Ascending aorta (tissue), 2 donors: ENCODE measurements at places on chromosomes 2 and 18.

- DNase-seq: no peak
Measured at GRCh38 chr2:42828487-42829425, 36.4 kb upstream of the HAAO start.

DNA sequence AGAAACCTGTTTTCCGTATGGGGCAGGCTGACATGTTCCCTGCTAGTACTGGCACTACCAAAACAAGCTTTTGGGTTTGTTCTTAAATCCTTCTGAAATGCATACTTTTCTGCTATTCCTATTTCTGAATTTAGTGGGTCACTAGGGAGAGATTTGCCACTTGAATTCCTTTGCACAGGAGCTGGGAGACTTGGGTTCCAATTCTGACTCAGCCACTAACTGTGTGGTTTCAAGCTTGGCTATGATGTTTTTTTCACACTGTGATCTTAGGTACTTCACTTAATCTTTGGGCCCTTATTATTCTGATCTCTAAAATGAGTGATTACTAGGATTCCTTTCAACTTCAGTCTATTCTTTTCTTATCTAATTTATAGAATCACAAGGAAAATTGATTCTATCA is 105.5 kb downstream of the BCL11A start:
- no peak for DNase-seq

DNA sequence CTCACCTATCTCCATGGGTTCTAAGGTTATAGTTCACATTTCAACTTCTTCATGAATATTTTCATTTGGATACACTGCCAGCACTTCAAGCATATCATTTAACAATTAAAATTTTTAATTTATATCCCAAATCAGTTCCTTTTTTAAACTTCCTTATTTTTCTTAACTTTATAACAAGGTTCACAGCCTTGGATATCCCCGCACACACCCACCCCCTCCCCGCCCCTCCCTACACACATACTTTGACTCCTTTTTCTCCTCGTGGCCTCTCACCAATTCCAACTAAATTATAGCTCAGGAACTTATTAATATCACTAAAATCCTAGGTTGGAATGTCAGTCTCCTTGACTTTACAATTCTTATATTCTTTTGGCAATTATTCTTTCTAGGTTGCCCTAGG is 163.6 kb upstream of the SETBP1 start:
- DNase-seq: no peak

DNA sequence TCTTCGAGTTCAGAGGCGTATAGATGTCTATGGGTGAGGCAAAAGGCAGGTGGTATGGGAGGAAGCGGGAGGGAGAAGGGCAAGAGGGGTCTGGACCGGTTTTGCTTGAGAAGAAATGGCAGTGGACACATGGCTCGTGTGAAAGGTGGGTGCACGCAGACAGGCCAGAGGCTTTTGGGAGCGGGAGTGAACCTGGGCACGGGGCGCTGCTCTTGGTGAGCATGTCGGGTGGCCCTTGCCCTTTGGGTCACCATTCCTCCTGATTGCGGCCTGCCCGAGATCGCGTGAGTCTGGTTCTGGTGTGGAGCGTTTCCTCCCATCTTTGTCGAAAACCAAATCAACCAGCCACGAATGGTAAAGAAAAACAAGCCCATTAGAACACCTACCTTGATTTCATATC is 12.6 kb downstream of the LDLRAD4 start:
- no peak for DNase-seq

- no peak for DNase-seq
Measured at GRCh38 chr2:9710311-9710710, 79.5 kb upstream of the YWHAQ start.

DNA sequence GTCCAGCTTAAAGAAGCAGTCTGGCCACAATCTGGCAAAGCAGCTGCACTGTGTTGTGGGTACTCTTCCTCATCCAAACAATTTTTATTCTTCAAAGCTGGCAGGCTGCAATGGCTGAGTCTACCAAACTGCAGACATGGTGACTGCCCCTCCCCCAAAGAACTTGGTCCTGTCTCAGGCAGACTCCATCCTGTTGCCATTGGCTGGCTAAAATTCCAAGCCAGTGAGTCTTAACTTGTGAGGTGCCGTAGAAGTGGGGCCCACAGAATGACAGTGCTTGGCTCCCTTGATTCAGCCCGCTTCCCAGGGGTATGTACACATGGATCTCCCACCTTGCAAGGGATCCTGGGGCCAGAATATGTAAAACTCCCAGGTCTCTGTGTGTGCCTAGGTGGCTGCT is 14.5 kb upstream of the NXPH2 start:
- no peak for DNase-seq

DNA sequence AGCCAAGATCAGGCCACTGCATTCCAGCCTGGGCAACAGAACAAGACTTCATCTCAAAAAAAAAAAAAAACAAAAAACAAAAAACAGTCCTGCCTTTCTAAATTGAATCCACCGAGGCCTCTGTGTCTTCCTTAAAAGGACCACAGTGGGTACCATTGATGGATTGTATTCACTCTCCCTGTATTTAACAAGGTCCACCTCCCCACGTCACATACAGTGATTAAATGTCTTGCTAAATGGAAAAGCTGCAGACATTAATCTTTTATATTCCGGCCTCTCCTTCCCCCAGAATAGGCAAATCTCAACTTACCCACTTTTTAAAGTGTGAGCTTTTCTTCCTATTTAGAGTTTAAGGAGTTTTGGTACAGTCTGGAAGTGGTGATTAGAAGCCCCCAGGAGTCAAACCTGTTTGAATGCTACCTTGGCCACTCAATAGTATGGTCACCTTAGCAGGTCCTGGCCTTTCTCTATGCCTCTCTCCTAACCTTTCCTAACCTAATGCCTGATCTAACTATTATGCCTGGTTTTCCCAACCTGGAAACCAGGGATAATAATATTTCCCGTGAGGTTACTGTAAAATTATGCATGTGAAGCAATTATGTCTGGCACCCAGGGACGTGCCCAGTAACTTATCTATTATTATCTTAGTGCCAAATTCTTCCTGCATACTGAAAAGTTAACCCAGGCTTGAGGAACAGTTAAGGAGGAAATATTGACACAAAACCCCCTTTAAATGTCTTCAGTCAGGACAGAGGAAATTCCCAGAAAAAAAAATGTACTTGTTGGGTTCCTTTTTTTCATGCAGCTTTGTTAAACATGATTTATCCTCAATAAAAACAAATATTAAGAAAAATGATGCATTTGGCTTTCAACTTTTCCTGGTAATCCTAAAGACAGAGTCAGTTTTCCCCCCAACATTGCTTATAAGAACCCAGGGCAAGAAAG is 3.1 kb downstream of the NFE2L2 start:
- no peak for DNase-seq

- DNase-seq: no peak
Measured at GRCh38 chr2:168731616-168732015, 70.8 kb upstream of the NOSTRIN start.

GRCh38 chr2:109563980-109564550 is 49.7 kb downstream of the SEPTIN10 start:
- DNase-seq: no peak

DNA sequence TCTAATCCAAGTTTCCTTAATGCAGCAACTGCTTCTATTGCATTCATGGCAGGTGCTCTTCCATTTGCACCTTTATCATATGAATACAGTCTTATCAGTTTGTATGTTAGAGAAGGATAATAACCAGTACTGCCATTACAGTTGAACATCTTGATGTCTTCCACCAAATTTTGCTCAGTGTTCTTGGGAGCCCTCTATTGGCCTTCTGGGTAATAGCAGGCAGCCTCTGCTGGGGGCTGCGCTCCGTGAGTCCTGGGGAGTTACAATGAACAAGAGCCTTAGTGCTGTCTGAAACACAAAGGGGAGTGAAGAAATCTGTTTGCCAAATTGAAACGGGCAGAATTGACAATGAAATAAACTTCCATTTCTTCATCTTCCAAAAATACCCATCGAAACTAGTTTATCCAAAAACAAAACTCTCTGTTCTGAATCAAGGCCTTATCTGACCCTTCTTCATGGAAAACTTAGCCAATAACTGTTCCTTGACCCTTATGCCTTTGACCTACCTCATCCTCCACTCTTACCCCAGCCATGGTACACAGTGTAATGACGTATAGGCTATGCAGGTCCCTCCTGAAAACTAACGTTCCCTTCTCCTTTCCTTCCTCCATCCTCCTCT is 79.9 kb downstream of the ALK start:
- DNase-seq: no peak

GRCh38 chr2:43518181-43518580 is 77.7 kb downstream of the THADA start:
- no peak for DNase-seq

GRCh38 chr2:226835420-226835795 is 446 bp upstream of the RHBDD1 start:
- DNase-seq: no peak

- no peak for DNase-seq
Measured at GRCh38 chr2:160419776-160420505, 73.7 kb downstream of the RBMS1 start.

- no peak for DNase-seq
Measured at GRCh38 chr2:238505892-238506280, 79.2 kb downstream of the ASB1 start.

- no peak for DNase-seq
Measured at GRCh38 chr2:154952346-154952980, 254.0 kb downstream of the KCNJ3 start.

GRCh38 chr18:62621546-62621945 is 93.8 kb upstream of the PHLPP1 start:
- no peak for DNase-seq

DNA sequence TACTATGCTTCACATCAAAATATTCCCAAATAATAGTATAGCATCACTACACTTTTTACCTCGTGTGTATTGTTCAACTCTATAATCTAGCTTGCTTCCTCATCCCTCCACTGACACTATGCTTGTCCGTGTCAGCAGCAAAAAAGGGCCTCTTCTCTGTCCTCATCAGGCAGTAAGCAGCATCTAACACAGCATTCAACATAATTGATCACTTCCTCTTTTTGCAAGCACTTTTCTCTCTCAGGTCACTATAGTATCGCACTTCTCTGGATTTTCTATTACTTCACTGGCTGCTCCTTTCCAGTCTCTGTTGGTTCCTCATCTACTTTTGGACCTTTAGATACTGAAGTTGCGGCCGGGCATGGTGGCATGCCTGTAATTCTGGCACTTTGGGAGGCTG is 64.9 kb upstream of the ZSWIM2 start:
- no peak for DNase-seq

GRCh38 chr2:203704430-203704829 is 2.0 kb upstream of the CD28 start:
- no peak for DNase-seq

- no peak for DNase-seq
Measured at GRCh38 chr2:49978341-49978740, 824.0 kb upstream of the FSHR start.

DNA sequence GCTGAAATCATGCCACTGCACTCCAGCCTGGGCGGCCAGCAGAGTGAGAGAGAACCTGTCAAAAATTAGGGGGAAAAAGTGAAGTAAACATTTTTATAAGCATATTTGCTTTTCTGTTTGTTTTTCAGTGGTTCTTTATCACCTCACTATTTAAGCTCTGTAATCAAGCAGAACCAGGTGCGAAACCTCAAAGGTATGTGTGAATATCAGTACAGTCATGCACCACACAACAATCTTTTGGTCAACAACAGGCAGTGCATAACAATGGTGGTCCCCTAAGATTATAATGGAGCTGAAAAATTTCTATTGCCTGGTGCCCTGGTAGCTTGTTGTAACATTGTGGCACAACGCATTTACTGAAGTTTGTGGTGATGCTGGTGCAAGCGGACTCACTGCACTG is 167.4 kb upstream of the STON1 start:
- DNase-seq: no peak

DNA sequence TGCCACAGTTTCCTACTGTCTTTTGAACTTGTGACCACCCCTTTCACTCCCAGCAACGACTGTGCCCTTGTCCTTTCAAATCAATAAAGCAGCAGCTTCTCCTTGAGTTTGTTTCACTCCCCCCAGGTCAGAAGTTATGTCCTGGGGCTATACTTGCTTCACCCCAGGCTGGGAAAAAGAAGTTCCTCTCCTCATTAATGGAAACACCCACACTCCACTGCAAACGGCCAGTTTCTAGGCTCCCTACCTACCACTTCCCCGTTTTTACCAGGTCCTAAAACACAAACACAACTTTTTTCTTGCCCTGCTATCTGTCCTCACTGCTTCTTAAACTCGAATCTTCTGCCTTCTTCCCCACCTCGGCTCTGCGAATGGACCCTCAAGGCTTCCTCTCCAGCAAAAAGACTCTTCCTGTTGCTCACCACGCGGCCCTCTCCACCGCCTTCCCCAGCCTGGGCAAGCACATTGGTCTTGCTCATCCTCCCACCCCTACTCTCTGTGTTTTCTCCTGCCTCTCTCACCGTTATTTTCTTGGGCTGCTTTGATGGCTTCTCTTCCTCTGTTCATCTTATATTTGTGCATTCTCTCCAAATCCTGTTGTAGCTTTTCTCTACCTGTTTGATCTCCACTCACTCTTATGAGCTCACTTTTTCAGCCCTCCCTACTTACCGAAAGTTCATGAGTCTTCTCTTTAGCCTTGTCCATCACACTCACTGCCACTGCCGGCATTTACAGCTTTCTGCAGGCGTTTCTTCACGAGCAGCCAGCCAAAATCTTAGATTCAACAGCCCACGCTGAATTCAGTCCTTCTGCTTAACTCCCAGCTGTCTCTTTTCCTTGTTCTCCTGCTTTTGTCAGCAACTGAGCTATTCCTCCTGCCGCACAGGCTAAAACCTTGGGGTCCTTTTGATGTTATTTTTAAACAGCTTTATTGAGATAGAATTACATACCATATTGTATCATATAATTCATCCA is 7.0 kb upstream of the SP5 start:
- no peak for DNase-seq

- no peak for DNase-seq
Measured at GRCh38 chr2:175585496-175585895, 404.0 kb upstream of the ATP5MC3 start.

DNA sequence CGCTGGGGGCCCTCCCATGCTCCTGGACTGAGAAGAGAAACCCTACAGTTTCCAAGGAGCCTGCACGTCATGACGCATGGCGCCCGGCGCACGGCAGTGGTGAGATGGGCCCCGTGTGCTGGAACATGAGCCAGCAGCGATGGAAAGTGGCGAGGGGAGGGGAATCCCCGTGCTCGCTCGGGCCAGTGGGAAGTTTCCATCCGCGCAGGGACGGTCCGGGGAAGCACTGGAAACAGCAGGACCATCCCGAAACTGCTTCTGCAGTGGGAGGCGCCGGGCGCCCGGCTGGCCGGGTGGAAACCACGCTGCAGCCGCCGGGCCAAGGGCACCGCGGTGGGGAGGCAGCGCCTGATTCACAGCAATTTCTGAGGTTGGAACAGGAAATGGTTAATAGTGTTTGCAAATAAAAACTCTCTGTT is 4.9 kb upstream of the PDCD1 start:
- no peak for DNase-seq

GRCh38 chr2:39241588-39241987 is 2.2 kb downstream of the CDKL4 start:
- DNase-seq: no peak
